AG04449 (cell line): ENCODE measurements at places on chromosomes 3 and 15.

GRCh38 chr3:101544161-101544850 lies 17.4 kb upstream of the TRMT10C start:
- no peak for DNase-seq

DNA sequence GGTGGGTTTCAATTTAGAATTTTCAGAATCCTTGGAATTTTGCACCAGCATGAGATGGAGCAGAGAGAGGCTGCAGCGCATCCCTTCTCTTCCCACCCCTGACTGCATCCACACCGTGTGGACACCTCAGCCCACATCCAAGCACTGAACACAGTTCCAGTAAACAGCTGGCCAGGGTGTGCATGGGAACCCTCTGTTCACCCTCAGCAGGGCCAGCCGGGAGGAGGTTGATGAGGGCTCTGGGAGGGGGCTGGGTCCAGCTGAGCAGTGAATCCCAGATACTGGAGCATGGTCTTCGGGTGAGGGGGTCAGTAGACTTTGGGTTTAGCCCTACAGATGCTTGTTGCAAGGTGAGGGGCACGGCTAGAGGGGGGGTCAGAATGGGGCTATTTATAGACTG lies 85.8 kb downstream of the RPLP1 start:
- no peak for DNase-seq

DNA sequence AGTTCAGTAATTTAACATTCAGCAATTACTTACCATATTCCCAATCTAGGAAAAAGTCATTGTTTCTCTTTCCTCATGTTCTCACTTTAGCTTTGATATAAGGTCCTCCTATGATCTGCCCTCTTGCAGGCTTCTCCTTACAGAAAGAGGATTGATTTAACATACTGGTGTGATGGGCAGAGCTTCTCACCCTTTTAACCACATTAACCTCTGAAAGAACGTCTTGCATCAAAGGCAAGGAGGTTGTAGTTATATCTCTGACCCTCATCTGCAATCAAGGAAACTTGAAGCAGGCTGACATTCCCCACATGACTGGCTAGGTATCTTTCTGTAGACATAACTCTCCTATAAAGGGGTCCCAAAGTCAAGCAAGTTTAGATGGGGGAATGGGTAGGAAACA lies 39.5 kb downstream of the BTLA start:
- no peak for DNase-seq

DNA sequence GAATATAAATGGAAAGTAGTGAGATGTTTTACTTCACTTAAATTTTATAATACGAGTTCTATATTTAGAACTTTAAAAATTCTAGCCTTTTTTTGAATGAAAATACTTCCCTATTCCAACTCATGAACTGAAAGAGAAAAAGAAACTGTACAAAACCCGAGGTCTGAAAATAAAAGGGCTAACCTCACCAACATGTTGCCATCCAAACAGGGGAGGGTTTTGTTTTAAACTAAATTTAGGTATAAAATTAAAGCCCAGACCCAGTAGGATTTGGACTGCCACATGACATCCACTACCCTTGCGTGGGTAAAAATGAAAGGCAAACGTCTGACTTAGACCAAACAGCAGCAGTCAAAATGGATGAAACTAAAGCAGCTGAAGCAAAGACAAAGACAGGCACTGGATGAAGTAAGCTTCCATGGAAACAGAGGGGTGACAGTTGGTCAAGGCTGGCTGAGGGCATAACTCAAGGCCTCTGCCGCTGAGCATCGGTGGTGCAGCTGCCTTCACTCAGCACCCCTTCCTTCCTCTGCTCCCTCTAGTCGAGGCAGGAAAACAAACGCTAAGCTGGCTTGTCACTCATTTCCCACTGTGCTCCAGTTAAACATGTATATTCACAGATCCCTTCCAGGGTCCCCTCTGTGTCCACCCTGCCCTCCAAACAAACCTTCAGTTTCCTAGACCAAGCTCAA lies 58.1 kb downstream of the TM4SF4 start:
- no peak for DNase-seq

DNA sequence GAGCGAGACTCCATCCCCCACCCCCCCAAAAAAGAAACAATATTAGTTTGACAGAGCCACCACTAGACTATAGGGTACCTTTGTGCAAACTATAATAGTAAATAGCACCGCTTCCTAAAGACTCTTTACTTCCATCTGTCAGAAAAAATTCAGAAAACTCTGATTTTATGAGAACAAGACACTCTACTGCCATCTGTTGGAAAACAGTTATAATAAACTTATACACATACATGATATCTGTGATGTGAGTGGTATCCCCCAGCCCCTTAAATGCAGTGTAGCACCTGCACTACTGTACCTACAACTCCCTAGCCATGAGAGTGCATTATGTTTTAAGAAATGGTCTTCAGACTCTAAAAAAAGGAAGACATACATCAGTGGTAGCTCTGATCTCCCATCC lies 47.1 kb upstream of the CTDSPL start:
- DNase-seq: no peak

DNA sequence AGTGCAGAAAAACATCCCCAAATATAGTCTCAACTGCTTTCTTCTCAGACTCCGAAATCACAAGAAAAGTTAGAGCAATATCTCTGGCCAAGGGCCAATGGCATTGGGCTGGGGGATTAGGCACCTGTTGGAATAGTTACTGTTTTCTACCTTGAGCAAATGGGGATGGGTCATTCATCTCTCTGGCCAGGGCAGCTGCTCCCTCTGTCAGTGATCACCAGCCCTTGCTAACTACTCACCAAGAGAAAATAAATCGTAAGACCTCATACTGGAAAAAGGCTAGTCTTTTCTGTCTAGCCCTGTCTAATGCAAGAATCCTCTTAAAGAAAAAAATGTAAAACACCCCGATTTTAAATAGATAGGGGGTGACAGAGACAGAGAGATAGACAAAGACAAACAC lies 10.9 kb downstream of the CERS3 start:
- DNase-seq: no peak

DNA sequence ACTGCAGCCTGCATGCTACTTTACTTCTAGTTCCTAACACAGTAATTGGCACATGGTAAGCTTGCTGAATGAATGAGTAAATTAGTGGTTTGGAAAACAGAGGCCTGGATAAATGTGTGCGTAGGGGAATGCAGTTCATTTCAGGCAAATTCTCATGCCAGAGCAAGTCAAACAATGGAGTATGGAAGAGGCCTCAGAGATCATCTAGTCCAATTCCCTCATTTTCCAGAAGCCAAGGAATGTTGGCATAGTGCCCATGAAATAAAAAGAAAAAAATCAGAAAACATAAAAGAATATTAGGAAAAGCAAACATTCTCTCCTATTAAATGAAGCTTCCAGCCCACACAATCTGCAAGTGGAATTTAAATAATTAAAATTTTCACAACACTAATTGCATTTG lies 92.4 kb downstream of the MB21D2 start:
- DNase-seq: no peak

DNA sequence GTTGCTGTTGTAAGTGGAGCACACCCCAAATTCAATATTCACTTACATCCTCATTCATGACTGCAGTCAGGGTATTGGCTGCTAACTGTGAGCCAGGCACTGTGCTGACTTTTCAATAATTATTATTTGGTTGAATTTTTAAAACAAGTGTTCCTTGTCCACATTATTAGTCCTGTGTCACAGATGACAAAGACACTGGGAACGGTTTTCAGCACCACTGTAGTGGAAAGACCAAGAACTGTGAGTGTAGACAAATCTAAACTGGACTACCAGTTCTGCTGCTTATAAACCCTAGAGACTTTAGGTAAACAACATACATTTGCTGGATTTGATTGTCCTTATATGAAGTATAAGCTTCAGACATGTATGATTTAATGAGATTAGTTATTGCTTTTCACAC lies 197.7 kb upstream of the ROBO2 start:
- DNase-seq: no peak

- no peak for DNase-seq
These were observed 131.3 kb downstream of the DOCK3 start for GRCh38 chr3:50806031-50806430.

DNA sequence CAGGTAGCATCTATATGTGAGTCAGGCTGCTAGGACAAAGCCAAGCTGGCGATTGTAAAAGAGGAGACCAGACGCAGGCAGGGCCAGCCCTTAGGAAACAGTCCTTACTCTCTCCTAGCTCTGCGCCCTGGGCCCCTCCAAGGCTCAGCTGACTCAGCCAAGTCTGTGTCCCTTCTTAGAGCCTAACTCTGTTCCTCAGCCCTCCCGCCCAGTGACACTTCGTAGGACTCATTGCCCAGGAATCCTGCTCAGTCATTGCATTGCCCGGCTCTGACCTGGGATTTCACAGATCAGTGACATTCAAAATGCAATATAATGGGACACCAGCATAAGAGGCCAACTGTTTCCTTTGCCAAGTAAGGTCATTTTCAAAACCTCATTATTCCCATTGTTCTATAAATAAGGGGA lies 244.2 kb downstream of the TLE3 start:
- DNase-seq: peak; percentile 74

GRCh38 chr3:58357402-58357801 lies 24.7 kb downstream of the PXK start:
- DNase-seq: no peak

- no peak for DNase-seq
These were observed 79.7 kb downstream of the WNT5A start for GRCh38 chr3:55407426-55407820.

- DNase-seq: no peak
These were observed 37.3 kb upstream of the CHRNA7 start for GRCh38 chr15:31993062-31993461.

DNA sequence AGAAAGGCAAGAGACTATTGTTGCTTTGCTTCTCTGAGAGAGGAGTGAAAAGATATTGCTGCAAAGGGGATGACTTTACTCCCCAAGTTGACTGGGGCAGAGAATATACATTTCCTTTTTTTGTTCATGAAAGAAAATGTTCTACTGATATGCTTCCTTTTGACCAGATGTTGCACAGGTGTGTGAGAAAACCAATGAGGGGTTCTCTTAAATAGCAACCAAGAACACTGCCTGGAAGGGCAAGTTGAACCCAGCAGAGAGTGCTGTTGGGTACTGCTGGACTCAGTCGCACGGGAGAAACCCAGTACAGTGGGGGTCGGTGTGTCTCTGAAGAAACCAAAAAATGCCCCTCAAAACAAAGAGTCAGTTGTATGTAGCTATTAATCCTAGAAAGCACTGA lies 101.2 kb downstream of the CHST2 start:
- no peak for DNase-seq

DNA sequence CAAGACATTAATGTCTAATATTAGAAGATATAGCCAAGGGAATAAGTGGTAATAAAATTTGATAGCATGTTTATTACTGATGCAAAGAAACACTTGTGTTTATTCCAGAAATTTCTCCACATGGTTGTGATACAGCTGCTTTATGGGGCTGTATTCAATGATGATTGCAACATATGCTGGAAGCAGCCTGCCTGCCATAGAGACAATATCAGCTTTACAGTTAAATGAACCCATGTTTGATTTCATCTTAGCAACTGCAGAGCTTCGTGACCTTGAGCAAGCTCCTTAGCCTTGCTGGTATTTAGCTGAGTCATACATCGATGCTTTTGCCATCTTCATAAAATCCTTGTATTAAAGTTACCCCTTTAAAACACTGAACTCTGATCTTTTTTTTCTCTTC lies 168.1 kb upstream of the STAC start:
- DNase-seq: peak; percentile 7

- no peak for DNase-seq
These were observed 71.5 kb upstream of the SLC25A26 start for GRCh38 chr3:66149269-66149668.

GRCh38 chr15:37978231-37978630 lies 43.8 kb downstream of the TMCO5A start:
- no peak for DNase-seq
